ENCODE measurements at places on chromosomes 1 and 21.

GRCh38 chr1:217364220-217364619 lies 266.7 kb downstream of the GPATCH2 start:
- DNase-seq = no peak

DNA sequence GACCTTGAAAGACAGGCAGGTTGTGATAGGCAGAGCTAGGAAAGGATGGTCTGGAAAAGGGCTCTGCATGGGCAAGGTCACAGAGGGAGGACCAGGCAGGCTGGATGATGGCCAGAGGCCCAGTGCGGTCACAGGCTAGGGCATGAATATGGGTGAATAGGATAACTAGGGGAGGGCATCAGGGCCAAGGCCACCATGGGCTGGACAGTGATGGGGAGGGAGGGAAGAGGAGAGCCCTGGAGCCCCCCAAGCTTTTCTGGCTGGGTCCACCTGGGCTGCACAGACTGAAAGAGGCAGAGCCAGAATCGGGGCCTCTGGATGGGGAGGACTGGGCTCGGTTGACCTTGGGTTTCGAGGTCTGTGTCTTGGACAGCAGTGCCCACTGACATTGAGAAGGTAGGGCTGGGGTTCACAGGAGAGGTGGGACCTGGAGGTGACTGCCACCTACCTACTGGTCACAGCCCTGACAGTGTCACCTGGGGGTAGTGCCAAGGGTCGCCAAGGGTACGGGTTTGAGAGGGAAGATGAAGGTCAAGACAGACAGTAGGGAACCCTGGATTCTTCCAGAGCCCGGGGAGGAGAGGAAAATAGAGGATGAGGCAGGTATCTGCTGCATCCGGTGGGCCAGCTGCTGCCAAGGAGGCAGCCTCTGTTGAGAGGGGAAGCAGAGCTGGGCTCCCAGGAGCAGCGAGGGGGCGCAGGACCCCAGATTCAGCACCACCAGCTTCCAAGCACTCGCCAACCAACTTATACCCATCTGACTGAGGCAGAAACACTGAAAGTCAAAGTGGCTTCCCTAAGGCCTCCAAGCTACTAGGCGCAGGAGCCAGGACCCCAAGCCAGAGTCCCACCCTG lies 6.1 kb upstream of the NPHP4 start:
- no peak for DNase-seq

DNA sequence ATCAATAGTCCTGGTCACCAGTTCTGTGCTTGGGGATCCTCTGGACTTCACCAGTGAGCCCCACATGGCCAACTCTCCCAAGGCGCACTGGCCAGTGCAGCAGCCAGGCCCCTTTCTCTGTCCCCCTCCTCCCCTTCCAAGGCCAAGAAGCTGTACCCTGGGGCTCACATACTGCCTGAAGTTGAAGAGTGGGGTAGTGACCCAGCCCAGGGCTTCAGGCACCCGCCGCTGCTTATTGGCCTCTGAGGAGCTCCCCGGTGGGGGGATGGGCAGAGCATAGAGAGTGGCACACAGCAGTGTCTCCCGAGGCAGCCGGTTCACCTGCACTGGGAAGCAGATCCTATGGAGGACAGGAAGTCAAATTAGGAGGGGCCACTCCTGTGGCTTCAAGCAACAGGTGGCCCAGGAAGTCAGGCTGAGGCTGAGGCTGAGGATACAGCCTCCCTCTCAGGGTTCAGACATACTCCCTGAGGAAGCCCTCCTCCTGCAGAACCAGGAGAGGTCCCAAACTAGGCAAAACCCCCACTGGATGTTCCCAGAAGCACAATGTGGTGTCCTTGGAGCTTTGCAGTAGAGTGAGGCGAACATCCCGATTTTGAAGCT lies 38.2 kb upstream of the PPP1R15B start:
- no peak for DNase-seq

GRCh38 chr1:222905151-222905550 lies 90.3 kb downstream of the DISP1 start:
- no peak for DNase-seq

GRCh38 chr1:173870252-173871075 lies 2.3 kb downstream of the ZBTB37 start:
- no peak for DNase-seq

- no peak for DNase-seq
These were observed 21.9 kb downstream of the USP48 start for GRCh38 chr1:21761052-21761451.
